LNCaP clone FGC (cell line): ENCODE measurements at places on chromosomes 6 and 20.

GRCh38 chr6:27592481-27593199, 119.7 kb upstream of the ZNF184 start:
- peak; percentile 82 for DNase-seq

DNA sequence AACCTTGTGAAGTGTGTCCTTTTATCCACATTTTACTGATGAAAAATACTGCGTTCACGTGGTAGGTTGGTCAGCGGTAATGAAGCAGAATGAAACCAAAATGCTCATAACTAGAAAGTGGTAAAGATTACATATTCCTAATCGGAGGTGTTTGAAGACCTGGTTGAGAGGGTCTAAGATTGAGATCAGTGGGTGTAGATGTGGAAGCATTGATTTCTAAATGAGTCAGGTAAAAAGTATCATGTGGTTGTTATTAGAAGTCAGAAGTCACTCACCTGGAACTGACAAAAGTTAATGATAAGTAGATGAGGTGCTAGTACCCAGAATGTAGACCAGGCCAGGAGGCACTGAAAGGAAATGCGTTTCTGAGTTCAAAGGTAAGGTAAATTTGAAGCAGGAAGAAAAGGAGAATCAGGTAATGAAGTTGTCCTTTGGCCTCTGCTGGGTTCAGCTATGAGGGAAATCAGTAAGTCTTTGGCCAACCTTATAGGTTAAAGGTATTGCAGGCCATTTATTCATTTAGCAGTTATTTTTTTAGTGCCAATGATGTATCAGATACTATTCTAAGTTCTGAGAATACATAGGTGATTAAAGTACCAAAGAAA, 31.2 kb downstream of the FAM83B start:
- DNase-seq, result no peak

DNA sequence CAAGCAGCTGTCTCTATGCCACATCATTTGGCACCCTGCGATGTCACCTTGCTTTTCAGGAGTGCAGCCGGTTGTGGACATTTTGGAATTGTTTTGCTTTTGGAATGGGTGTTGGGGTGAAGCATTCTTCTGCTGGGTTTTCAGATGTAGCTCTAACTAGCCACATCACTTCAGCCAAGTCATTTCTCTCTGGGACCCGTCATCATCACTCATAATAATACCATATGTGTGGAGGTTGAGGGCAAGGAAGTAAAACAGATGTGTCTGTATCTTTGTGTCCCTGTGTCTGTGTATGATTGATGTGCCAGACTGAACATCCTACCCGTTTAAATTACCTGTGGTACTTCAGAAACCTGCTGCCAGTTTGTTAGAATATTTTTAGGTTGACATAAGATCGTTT, 49.5 kb upstream of the TULP4 start:
- DNase-seq, result no peak

DNA sequence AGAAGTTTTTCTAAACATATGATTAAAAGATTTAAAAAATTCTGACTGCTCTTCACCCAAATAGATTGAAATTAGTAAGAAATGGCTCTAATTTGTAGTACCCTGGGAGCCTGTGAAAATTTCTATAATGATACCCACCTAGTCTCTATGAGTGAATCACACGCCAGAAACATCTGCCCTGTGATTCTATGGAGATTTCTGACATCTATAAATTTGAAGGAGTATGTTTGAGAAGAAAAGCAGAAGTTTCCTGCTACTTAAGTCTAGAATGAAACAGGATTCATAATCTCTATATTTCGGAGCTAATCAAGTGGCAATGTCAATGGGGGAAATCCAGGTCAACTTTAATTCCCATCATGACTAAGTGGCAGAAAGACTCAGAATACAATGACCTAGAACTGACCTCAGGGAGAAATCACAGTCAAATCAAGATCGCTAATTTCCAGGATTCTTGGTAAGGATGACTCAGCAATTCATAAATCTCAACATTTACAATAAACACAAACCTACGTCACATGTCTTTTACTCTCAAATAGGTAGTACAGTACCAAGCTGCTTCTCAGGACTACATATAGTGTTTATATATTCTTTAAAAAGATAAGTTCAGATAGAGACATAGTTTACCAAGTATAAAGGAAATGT, 186.2 kb upstream of the TNFAIP3 start:
- no peak for DNase-seq

GRCh38 chr6:6001443-6001842, 5.3 kb downstream of the NRN1 start:
- no peak for DNase-seq

GRCh38 chr6:91288741-91289140, 701.9 kb upstream of the MAP3K7 start:
- DNase-seq, result no peak

- no peak for DNase-seq
Observed at GRCh38 chr20:50229156-50229607, 38.6 kb downstream of the CEBPB start.

- DNase-seq, result no peak
Observed at GRCh38 chr6:142700671-142701312, 244.2 kb downstream of the HIVEP2 start.

DNA sequence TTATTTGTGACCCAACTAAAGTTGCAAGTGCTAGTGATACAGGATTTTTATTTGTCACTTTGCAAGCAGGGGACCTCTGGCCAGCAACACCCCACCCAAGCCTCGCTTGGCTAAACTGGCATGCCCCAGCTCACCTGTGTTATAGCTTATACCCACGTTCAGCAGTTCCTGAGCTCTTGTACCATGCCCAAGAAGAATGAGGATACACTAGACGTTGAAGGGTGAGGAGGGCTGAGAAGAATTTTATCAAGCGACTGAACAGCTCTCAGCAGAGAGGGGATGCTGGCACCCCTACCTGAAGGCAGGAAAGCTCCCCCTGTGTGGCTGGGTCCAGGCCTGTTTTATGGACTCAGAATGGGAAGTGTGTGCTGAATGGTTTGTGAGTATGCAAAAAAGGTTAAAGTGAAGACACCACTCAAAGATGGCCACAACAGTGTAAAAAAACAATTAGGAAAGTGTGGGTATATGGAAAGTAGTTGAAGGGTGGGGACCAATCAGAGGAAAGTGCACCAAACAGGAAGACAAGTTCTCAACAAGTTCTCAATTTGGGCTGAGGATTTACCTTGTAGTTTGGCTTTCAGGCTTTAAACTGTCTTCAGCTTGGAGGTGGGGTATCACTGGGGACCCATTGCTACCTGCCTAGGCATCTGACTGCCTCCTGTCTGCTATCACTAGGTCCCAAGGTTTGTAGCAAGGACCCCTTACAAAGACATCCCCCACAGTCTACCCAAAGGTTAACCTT, 15.0 kb downstream of the BTN2A1 start:
- no peak for DNase-seq

GRCh38 chr6:27290065-27290849, 21.8 kb downstream of the POM121L2 start:
- peak; percentile 41 for DNase-seq

- no peak for DNase-seq
Observed at GRCh38 chr20:13422637-13423036, 201.6 kb downstream of the ISM1 start.

DNA sequence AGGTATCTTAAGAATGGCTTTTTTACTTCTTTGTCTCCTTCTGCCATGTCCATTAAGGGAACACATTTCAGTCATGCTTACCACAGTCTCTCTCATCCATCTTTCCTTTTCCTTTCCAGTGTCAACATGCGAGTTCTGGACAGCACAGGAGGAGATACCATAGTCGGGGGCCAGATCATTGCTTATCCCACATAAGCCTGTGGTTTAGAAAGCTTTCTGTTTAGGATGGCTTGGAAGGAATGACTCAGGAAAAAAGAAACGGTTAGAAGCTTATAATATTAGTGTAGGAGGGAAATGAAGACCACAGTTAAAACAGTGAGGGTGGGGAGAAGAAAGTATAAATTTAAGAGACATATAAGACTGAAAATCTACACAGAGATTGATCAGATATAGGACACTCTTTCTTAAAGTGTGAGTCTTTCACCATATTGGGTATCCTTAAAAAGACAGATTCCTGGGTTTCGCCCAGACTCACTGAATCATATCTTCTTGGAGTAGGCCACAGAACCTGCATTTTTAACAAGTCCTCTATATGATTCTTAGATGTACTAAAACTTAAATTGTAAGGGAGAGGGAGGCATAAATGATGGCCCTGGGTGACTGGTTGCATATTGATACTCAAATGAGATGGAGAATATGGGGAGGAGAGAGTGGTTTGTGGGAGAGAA, 36.1 kb downstream of the DSE start:
- no peak for DNase-seq

- no peak for DNase-seq
Observed at GRCh38 chr6:149229096-149229495, 88.4 kb upstream of the TAB2 start.

DNA sequence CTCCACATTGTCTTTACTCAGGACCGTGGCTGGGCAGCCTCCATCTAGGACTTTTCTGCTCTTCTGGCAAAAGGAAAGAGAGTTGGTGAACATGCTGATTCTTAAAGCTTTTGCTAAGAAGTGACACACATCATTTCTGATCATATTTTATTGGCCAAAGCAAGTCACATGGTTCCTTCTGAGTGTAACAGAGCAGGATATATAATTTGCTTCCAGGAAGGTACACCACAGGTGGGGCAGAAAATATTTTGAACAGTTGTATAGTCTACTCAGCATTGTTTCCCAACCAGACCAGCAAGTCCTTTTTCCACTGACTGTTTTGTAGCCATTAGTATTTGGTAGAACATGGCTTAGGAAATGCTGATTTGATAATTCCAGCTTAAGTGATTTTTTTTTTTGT, 73.5 kb downstream of the AKAP7 start:
- no peak for DNase-seq

DNA sequence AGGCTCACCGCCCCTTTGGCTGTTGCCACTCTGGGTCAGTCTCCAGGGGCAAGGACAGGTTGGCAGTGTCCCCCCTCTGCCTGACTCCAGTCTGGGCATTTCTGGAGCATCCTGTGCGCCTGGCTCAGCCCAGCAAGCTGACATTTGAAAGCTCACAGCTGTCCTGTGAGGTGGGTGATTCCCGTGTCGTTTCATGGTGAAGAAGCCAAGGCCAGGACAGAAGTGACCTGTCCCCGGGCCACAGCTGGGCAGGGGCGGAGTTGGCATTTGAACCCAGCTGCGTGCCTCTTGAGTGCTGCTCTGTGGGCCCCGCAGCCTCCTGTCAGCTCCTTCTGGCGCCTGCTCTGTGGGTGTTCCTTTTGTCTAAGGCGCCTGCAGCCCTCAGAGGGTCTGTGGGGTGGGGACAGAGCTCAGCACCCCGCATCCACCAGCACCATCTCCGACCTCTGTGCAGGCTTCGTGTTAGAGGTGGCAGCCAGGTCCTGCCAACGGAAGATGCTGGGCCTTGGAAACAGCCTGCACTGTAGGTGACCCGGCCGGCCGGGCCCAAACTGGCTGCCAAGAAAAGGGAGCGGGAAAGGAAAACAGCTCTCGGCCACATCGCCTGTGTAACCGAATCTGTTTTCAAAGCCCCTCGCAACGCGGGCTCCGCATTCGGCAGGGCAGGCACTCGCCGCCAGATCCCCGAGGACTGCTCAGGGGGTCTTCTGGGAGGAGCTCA, 5.8 kb upstream of the GATA5 start:
- no peak for DNase-seq

DNA sequence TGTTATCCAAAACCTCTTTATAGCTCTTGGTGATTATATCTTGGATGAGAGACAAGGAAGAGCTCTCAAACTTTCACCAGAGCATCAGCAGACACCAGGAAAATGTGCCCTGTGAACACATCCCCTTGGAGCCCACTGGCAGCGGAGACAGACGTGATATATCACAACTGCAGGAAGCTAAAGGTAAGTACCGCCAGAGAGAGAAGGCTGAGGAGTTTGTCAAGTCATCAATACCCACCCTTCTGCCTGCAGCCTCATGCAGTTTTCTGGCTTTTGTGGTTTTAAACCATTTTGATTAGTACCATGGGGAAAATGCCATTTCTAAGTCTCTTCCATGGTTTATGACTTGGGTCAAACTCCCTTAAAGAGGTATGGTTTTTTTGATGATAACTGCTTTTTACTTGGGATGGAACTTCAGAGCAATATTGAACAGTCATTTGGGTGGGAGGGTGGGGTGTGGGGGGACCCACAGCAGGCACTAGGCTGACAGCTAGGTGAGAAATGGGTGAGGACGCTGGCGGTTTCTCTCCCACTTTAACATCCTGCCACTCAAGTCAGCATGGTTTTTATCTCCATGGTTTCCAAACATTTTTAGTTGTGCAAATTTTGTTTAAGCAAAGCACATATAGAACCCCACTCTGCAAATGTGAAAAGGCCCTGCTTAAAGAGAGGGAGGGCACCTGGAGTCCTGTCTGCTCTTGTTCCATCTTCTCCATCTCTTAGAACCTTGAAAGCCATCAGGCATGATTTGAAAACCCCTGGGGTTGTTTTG, 108.4 kb downstream of the SCML4 start:
- DNase-seq, result no peak

DNA sequence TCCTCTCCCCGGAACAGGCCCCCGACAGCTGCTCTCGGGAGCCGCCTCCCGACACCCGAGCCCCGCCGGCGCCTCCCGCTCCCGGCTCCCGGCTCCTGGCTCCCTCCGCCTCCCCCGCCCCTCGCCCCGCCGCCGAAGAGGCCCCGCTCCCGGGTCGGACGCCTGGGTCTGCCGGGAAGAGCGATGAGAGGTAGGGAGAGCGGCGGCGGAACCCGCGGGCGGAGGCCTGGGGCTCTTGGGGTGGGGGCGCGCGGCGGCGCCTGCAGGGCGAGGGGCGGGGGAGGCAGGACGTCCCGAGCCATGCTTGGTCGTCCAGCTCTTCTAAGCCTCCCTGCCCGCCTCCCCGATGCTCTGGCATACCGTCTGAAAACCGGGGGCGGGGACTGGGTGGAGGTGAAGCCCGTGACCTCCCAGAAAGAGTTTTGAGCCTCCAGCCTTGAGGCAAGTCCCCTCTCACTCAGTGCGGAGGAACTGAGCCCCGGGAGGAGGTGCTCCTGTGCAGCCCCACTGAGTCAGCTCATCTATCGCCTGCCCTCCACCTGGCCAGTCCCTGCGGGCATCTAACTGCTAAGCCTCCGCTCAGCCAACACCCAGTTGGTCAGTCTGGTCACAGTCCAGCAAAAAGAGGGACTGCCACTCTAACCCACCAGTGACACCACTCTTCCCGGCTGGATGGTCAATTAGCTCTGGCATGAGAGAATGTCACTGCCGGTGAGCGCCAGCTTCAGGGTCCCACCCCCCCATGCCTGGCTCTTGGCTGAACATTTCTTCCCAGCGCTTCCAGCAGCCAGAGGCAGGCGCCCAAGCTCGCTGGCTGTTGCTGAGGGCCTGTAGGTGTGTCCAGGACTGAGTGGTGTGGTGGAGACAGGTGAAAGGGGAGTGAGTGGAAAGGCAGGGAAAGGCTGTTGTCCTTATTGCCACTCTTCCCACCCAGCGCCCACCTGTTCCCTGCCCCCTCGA, 482 bp downstream of the DDR1 start:
- no peak for DNase-seq

DNA sequence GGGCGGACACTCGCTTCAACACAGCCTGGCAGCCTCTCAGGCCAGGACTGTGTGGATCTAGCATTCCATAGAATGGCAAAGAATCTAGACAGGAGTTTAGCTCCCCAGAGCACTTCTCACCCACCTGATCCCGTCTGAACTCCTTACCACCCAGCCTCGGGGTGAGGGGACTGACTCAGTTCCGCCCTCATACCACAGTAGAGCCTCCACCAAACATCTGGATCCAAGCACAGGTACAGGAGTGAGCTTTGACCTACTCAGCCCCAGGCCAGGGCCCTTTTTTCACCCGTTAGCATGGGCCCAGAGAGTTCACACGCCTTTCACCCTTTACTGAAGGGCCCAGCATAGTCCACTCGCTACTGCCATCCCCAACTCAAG, 715 bp downstream of the PSMF1 start:
- no peak for DNase-seq

- no peak for DNase-seq
Observed at GRCh38 chr20:19370076-19371075, 157.9 kb downstream of the SLC24A3 start.
